Stimulated activated CD8-positive, alpha-beta memory T cell treated with anti-CD3 and anti-CD28 coated beads, Interleukin-4, amount 100 ng/mL, for 1 hour (primary cell): ENCODE measurements at places on chromosomes 2 and 18.

GRCh38 chr2:239932881-239933735 is 92.0 kb downstream of the NDUFA10 start:
- DNase-seq: no peak

DNA sequence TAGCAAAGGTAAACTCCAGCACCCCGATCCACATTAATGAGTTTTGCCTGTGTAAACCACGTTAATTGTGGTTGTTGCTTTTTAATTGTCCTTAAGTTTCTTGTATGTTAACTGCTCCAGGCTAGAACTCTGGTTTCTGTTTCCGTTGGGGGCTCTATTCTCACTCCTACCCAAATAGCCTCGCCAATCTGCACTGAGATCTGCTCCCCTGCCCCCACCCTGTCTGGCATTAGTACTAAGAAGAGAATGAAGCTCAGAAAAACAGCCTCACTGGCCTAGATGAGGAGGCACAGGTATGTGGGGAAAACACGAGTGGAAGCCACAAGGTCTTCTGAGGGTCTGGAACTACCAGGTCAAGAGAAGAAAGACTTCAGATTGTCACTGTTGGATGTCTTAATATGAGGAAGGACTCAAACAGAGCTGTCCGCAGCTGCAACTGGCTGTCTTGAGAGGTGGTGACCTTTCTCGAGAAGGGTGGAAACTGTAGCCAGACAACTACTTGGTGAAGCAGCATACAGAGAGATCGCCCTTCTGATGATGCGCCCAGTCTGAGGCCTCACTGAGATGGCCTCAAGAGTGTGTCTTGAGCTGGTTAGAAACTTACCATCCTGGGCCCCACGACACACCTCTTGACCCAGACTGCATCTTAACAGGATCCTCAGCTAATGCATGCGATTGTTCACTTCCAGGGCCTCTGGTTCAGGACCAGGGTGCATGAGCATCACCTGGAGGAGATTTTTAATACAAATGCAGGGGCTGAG is 73.1 kb downstream of the TGOLN2 start:
- no peak for DNase-seq

- no peak for DNase-seq
These were observed at the start of gene SRD5A2 for GRCh38 chr2:31580321-31581117. Gene SRD5A2 (minus strand): TSS chr2:31580938. CDS start chr2:31580900, 38 bp downstream.

GRCh38 chr18:3454365-3455089 is 4.6 kb downstream of the TGIF1 start:
- DNase-seq: no peak

- no peak for DNase-seq
These were observed 6.8 kb downstream of the MAT2A start for GRCh38 chr2:85545780-85546240.
